Activated T-cell treated with anti-CD3 and anti-CD28 coated beads for 48 hours (primary cell): ENCODE measurements at places on chromosomes 1 and 21.

GRCh38 chr1:169648187-169648586 lies 18.3 kb upstream of the SELP start:
- no peak for DNase-seq

GRCh38 chr1:204405988-204406387 lies 5.6 kb downstream of the PPP1R15B start:
- DNase-seq = no peak

DNA sequence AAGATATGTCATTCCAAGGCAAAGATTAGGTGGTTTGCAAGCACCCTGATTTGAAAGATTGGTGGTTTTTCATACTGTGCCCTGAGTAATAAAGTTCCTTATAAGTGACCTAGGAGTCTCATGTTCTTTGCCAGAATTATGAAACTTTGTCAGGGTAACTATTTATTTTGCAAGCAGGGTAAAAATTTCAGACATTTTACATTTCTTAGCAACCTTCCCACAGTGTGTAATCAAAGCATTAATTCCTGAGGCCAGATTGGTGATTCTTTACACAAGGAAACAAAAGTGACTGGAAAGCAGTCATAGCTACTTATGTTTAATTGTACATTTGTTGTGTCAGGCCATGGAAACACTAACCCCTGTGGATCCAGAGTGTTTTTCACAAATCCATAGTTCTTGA lies 998.0 kb upstream of the B3GALT2 start:
- DNase-seq = no peak

GRCh38 chr1:68442822-68443556 lies 6.8 kb downstream of the RPE65 start:
- DNase-seq = no peak

DNA sequence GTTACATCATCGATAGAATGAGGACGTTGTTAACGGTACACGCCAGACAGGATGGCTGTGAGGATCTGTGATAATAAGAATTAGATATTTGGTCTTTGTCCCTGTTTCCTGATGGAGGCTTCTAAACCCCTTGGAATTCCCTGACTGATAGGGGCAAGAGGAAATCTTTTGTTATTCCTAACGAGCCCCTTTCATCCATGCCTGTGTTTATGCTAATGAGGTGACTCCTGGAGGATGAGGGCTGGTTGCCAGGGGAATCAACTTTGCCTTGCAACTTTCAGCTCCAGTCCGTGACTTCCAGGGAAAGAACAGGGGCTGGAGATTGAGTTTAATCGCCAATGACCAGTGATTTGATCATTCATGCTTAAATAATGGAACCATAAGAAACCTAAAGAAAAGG lies 39.3 kb upstream of the NLRP3 start:
- no peak for DNase-seq

DNA sequence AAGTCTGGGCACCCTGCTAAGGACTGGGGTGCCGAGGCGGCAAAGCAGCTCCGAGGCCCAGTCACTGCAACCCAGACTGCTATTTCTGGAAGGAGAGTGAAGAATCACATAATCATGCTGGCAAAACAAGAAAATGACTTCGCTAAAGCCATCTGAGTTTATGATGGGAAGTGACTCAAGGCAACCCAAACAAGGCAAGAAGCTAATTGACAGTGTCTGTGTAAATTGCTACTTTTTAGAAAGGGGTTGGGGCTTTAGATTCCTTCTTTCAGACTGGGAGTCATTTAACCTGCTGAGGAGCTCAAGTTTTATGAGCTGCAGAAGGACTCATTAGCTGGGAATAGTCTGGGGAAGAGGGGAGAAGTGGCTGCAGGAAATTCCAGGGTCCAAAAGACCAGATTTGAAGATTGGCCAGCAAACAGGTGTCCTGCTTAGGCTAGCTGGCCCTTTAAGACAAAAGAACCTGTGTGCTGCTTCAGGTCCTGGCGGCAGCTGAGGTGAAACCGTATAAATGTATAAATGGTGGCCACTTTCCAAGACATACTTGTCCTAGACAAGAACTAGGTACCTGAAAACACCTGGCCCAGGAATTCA lies 28.1 kb downstream of the TSHB start:
- no peak for DNase-seq

GRCh38 chr1:1040004-1040991 lies 20.4 kb downstream of the AGRN start:
- DNase-seq = peak; percentile 75

- no peak for DNase-seq
Observed at GRCh38 chr21:16540966-16541727, 811.4 kb downstream of the USP25 start.

- DNase-seq = peak; percentile 51
Observed at GRCh38 chr1:245332513-245332912, 177.7 kb downstream of the KIF26B start.

GRCh38 chr1:52901384-52901783 lies 20.2 kb downstream of the ECHDC2 start:
- no peak for DNase-seq

DNA sequence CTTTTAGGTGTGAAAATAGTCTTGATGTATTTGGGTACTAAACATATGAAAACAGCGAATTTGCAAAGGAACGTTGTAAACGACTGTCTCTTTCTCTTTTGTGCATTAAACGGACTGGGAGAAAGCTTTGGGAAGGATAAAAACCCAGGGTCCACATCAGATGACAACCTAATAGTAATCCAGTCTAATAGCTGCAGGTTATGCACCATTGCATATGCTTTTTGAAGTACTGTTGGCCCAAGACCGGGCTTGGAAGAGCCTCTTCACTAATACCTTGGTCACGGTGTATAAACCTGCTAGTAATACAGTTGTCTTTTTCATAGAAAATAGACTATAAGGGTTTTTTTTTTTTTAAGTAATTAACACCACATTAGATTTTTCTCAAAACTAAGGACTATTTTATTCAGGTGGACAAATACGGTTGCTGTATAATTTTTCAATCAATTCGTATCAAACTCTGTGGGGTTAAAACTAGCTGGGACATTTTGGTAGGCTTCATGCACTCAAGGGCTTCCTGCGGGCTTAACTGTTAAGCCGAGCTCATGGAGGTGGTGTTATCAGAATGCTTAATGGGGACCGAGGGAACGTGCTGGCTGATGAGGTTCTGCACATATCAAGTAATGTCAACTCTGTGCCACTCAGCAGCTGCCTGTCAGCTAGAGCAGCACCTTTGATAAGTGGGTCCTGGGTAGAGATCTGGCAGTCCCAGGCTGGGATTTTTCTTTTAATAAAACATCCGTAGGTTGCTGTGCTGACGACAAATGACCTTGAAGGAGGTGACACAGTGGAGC lies 2.1 kb downstream of the RYR2 start:
- no peak for DNase-seq

- DNase-seq = no peak
Observed at GRCh38 chr1:210376836-210377372, 48.2 kb downstream of the HHAT start.
